NCI-H2081 treated with DMSO at 0.1 percent for 48 hours (cell line): ENCODE measurements at places on chromosomes 5 and 9.

DNA sequence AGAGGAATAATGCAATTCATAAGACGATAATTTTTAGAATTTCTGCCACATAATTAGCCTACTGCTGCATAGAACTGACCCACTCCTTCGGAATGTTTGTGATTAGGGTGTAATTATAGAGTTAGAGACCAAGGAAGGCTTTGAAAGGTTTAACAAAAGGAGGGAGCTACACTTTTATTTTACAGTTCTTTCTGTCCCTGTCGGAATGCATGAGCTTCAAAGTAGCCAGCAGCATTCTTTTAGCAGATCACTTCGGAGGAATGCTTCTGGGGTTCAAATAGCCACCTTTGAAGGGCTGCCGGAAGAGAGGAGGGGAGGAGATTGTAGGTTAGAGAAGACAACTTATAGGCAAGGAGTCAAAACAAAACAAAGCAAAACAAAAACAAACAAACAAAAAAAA lies 168.1 kb downstream of the GRIA1 start:
- DNase-seq = no peak

DNA sequence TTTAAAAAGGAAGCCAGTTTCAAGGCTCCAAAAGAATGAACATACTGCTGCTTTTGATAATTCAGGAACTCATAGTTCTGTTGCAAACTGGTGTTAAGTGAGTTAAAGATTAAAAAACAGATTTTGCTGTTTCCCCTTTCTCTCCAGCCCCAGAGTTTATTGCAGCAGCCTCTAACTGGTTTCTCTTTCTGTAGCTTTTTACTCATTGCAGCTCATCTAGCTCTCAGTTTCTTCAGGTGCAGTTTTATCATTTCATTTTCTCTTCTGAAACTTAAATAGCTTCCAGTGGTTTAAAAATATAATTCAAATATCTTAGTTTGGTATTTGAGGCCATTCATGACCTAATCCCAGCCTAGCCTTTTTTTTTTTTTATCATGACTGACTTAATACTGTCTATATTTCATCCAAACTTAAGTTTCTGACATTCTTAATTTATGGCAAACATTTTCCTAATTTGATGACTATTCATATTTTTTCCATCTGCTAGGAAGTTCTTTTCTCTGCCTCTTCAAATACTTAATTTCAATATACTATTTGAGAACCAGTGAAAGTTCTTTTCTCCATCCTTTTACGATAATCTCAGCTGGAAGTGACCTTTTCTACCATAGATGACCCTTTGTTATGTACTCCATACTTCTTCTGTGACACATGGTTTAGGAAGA lies 252.7 kb upstream of the GRIA1 start:
- no peak for DNase-seq

GRCh38 chr9:97900738-97901565 lies 21.3 kb downstream of the TRMO start:
- peak; percentile 17 for DNase-seq

DNA sequence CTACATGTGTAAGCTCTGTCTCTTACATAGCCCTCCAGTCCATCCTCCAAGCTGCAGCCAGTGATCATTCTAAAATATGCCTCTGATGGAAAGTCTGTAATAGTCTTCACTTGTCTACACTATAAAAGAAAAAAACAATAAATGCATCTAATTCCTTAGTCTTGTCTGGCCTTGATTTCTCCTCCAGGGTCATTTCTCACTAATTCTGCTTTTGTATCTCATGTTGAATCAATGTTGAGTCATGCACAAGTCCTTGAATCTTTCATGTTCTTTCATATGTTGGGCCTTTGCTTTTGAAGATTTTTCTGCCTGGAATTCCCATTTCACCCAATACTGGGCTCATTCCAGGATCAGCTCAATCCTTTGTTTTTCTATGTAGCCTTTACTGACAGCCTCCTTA lies 121.1 kb upstream of the TRIM32 start:
- no peak for DNase-seq

DNA sequence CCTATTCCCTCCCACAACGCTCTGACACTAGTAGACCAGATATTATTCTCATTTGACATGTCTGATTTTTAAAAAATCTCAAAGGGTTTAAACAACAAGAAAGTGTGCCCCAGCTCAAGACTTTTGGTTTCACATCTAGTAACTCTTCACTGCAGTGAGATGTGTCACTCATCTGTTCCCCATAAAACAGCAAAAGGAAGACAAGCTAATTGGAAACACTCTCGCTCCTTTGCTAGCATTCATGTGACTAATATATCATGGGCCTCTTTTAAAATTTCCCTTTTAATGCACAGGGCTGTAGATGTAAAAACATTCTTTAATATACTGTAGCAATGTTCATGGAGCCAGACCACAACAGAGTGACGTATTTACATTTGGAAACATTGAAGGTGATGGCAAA lies 372.6 kb downstream of the ZNF608 start:
- no peak for DNase-seq

DNA sequence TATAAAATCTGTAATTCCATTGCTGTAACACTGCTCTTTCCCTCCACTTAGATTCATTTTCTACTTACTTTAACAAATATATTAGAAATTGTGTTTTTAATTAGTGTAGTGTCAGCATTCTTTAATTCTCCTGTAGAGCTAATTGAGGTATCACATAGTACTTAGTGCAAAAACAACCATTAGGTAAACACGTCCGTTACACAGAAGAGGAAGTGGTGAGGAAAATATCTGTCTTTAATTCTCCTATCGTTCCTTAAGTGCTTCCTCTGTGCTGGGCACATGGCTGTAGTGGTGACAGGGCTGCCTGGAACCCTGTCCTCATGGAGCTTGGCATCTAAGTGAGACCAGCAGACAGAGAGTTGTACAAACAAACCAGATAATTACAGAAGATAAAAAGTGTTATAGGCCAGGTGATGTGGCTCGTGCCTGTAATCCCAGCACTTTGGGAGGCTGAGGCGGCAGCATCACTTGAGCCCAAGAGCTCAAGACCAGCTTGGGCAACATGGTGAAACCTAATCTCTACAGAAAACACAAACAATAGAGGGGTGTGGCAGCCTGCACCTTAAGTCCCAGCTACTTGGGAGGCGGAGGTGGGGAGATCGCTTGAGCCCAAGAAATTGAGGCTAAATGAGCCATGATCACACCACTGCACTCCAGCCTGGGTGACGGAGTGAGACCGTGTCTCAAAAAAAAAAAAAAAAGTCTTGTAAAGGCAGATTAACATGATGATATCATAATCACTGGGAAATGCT lies 36.4 kb downstream of the PARP8 start:
- no peak for DNase-seq

GRCh38 chr5:105807290-105807689 lies 1863.4 kb downstream of the EFNA5 start:
- no peak for DNase-seq

DNA sequence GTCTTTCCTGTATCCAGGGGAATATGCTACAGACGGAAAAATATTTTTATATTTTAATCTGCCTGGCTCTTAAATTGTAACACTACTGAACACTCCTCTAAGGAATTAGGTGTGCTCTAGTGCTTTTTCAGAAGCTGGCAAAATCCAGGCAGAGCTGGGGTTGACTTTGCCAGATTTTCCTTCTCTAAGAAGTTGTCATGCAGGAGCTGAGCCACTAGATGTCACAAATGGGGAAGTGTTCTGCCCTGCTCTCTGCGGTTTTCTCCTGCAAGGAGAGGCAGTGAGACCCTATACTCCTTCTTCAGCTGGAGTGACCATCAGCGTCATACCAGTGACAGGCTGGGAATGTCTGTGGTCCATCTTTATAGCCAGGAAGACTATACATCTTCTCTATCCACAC lies 112.5 kb downstream of the HAPLN1 start:
- no peak for DNase-seq
